ENCODE measurements at places on chromosomes 4 and X.

DNA sequence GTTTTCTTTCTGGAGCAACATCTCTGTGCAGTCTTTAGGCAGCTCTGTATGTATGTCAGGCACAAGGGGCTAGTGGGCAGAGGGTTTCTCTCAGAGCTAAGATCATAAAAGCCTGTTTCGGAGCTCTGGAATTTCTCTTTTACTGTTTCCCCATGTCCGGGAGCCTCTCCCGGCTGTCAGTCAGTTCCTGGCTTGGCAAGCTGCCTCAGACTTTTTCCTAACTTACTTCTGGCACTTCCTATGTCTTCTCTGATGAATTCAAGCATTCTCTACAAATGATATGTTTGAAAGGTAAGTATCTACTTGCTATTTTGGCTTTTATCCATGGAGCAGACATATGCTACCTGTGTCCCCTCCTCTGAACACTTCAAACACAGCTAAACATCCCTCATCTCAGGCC is 129.3 kb upstream of the PGRMC2 start:
- no peak for DNase-seq

DNA sequence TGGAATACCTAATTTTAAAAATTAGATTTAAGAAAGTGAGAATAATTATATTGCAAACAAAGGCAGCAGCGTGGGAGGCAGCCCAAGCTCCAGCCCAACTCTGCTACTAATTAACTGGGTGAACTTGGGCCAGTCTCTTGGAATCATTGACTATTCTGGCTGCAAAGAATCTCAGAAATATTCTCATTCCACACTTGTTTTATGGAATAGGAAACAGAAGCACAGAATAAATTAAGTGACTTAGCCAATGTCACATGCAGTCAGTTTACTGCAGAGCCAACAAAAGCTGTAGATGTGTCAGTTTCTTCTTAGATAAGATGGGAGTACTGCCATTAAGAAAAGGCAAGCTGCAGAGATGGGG is 132.6 kb upstream of the FAM9B start:
- no peak for DNase-seq

- DNase-seq = peak; percentile 100
Measured at GRCh38 chr4:156977435-156978160, 6.0 kb upstream of the PDGFC start.

DNA sequence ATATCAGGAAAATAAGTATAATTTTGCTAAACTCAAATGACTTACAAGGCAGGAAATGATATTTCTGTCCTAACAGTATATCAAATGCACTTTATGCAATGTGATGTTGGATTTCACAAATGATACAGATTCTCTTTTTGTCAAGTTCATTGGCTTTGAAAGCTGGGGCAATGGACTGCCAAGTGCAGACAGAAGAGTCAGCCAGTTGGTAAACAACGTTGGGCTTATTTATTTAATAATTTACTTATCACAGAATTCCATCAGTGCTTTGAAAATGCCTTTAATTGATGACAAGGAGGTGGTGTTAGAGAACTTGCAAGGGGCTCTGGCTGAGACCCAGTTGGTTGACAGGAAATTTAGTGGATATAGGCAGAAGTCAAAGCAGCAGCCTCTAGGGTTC is 79.9 kb upstream of the ADGRG2 start:
- DNase-seq = no peak

GRCh38 chr4:187417721-187418120 is 577.9 kb upstream of the ZFP42 start:
- DNase-seq = no peak

- DNase-seq = peak; percentile 38
Measured at GRCh38 chrX:24774650-24775049, 80.9 kb downstream of the POLA1 start.

DNA sequence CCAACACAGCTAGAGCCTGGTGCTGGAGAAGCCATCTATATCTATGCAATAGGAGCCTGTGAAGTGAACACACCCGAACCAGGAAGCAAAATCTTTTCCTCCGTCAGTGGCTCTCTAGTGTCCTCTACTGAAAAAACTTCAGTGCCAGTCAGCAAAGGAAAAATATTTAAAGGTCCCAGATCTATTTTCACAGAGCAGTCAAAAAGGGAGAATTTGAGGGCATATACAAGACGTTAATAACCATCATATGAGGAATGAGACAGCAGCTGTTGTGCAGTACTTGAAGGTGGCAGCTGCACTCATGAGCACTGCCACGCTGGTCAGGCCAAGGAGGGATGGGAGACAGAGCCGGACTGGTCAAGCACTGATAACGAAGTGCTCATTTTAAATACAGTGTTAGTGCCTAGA is 14.4 kb downstream of the MCUB start:
- no peak for DNase-seq

Data from HAP-1 (cell line).